ENCODE measurements at places on chromosomes 11 and 22.

- DNase-seq, result no peak
Measured at GRCh38 chr11:117701781-117702180, 95.2 kb downstream of the DSCAML1 start.

DNA sequence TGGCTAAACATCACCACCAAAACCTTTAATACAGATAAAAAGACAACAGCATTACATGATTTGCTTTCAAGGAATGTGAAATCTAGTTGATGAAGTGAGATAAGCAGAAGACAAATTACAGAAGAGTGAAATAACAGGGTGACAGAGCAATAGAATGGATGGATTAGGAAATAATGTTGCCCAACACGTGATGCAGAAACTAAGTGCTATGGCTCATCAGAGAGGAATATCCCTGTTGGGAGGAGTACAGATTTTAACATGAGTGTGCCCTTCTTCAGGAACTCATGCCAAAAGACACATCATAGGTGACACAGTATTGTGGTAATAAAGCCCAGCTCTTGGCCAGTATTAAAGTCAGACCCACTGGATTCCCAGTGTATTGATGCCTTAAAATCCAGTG is 176.6 kb upstream of the RAG2 start:
- no peak for DNase-seq

DNA sequence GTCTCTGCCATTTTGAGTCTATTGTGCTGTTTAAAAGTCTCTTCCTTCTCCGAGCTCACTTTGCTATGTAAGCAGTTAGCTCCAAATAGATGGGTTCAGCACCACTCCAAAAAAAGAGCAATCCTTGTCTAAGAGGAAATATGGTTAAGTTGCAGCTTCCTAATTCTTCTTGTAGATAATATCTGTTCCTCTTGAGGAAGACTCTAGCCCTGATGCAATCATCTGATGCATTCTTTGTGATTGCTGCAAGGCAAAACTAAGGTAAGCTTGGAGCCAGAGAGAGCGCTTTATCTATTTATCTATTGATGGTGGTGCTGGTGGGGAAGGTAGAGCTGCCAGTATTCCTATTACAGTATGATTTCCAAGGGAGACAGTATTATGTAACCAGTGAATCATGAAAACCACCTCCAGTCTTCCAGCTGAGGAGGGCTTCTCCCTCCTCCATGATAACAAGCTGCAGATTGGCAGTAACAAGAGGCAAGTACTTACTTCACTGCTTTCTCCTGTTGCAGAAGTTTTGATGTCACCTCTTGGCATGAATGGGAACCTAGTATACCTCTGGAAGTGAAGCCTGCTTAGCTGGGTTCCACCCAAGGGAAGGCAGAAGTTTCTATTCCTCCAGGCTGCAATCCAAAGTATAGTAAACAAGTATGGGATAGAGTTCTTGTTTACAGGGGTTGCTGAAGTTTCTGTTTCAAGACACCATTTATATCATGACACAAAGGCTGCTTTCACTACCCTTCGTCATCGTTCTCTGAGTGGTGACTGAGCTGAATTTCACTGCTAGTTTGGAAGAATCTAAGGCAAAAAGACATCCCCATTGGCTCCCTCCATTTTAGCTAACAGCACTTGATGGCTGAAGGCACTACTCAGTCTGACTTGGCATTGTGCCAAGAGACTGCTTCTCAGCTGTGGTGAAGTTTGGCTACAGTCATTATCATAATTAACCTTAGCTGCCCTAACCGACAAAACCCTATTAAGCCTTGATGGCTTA is 49.7 kb downstream of the FDX1 start:
- no peak for DNase-seq

DNA sequence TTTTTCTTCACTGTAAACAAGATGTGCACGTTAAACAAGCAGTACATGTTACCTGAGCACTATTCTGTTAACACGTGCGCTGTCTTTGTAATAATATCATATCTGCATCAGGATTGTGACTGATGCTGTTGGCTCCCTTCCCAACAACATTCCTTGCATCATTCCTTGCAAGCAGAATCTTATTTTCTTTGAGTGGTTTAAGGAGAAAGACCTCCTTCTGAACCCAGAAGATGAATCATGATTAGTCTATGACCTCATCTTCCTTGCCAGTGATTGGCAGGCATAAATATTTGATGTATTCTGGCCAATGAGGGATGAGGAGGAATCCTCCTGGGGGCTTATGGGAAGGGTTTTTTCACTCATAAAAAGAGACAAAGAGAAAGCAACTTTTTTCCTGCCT is 46.2 kb downstream of the C11orf71 start:
- DNase-seq, result no peak

DNA sequence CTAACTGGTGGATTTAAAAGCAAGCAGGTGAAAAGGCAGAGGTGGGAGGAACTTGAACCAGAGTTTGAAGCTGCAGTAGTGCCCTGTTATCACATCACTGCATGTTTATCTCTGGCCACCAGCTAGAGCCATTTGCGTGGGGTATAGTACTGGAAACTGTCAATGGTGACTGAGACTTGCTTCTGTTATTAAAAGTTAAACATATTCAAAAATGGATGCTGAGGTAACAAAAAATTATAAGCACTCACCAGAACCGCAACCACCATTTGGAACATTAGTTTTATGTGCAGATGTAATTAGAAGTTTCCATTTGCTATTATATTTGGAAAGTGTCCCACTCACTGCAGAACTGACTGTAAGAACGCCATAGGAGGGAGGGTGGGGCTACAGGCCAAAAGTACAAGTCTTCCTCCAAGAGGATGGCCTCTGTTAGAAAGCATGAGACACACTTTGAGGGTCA is 1.2 kb upstream of the CD59 start:
- no peak for DNase-seq

- DNase-seq, result peak; percentile 80
Measured at GRCh38 chr11:121575250-121575962, 122.6 kb upstream of the SORL1-AS1 start.

DNA sequence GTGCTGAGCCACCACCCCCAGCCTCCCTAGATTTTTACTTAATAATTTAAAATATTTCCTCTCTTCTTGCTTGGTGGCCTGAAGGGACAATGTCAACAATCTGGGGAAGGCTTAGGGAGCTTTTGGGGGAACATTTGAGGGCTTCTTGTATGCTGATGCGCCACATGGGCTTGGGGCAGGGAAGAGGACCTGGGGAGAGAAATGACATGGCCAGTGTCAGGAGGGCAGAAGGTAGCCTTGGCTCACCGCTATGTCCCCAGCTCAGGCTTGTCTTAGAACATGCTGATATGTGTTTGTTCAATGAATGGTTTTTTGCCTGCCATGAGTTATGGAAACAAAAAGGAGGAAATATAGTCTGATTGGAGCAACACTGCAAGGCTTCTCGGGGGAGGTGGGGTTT is 51.6 kb downstream of the ST14 start:
- DNase-seq, result peak; percentile 2

DNA sequence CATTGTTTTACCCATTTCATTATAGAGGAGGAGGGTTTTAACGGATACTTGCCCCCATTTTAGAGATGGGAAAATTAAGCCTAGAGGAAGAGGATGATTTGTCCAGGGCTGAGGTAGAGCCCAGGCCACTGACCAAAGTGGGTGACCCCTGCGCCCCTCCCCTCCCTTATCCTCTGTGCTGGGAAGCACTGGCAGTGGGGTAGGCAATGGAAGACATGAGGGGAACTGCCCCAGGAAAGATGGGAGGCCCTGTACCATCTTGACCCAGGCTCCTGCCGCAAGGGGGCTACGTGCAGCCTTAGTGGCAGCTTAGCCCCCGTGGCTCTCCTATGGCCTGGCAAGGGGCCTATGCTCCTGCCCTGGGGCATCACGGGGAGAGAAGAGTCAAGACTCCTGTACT is 76.4 kb upstream of the MYOD1 start:
- DNase-seq, result no peak

DNA sequence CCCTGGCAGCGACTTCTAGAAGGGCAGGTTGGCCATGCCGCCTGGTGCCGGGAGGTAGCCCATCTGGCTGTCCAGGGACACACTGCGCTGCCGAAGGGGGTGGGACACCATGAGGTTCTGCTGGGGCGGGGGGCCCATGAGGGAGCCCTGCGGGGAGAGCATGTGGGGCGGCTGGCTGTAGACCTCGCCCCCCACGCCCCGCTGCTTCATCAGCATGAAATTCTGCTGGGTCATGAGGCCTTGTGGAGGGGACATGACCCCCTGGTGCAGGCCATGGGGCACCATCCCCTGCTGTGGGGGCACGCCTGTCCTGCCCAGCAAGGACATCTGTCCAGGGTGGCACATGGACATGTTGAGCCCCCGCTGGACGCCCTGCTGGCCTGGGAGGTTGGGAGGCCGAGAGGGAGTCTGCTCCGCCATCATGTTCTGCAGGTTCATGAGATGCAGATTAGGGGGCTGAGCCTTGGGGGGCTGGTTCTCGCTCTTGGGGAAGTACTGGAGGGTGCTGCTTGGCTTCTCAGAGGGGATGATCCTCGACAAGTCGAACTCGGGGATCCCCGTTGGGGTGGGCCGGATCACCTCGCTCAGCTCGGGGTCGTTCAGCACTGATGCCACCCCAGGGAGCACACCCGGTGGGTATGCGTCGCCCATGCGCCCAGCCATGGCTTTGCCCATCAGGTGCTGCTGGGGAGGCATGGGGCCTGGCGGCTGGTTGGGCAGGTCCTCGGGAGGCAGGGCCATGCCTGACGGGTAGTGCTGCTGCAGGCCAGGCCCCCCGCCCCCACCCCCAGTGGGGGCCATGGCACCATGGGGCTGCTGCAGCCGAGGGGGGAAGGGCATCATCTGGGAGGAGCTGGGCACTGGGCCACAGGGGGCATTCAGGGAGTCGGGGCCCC is 15.0 kb downstream of the CXCR5 start:
- DNase-seq, result no peak

DNA sequence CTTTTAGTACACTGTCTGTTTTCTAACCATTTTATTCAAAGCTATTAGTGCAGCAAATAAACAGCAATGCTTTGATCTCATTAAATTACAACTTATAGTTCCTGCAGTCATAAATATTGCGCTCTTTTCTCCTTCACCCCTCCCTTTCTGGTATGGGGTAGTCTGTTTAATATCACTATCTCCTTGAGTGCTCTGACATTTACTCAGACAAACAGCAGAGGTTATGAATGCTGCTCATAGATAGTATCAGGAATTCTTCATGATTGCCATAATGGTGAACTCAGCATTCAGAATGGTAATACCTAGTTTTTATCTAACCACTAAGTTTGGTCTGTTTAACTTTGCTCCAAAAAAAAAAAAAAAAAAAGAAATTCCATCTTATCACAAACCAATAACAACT is 87.4 kb downstream of the EIF3M start:
- no peak for DNase-seq

GRCh38 chr22:36339171-36340065 is 48.3 kb downstream of the MYH9 start:
- no peak for DNase-seq

DNA sequence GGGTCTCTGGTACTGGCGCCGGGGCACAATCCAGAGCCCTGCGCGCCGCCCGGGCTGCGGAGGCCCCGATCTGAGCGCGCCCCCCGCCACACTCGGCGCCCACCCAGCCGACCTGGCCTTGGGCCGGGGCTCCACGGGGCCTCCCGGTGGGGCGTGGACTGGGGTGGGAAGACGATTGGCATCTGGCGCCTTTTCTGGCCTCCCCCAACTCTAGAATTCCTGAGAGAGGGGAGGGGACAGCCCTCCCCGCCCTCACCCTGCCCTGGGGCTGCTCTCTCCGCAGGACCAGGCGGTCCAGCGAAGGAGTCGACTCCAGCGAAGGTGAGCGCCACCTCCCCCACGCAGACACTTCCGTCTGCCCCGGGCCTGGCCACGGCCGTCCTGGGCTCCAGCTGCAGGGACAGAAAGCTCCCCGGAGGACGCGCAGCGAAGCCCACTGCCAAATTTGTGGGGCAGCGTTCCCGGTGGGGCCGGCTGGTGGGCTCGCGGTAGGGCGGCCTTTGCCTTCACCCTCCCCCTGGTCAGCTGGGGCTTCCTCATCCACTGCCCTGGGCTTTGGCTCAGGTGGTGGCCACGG is 593 bp downstream of the SSH3 start:
- no peak for DNase-seq

GRCh38 chr22:35736166-35736565 is 18.5 kb downstream of the APOL5 start:
- no peak for DNase-seq

- no peak for DNase-seq
Measured at GRCh38 chr22:30481711-30482110, 9.9 kb upstream of the SEC14L3 start.

DNA sequence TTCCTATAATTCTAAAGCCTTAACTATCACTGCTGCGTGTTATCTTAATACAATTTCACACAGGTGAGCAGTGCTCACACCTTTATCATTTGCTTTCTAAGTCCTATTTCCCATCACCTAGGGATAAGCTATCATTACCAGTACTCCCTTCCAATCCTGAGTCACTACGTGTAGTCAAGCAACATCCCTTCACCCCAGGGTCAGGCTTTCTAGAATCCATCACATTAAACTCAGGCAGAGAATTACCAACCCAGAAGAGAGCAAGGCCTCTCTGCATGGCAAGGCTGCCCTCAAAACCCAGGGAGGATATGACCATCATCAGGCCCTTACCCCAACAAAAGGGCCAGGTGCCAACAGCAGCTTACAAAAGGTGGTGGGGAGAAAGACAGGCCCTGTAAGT is 9.8 kb downstream of the PACSIN2 start:
- no peak for DNase-seq

GRCh38 chr22:40397396-40397795 is 27.0 kb downstream of the SGSM3 start:
- no peak for DNase-seq

GRCh38 chr22:49576241-49577141 is 251.2 kb downstream of the BRD1 start:
- DNase-seq, result peak; percentile 5

- DNase-seq, result peak; percentile 50
Measured at GRCh38 chr22:41382098-41382578, 396 bp downstream of the TEF start.

- DNase-seq, result no peak
Measured at GRCh38 chr22:31604746-31605705, 57.0 kb downstream of the PISD start.

DNA sequence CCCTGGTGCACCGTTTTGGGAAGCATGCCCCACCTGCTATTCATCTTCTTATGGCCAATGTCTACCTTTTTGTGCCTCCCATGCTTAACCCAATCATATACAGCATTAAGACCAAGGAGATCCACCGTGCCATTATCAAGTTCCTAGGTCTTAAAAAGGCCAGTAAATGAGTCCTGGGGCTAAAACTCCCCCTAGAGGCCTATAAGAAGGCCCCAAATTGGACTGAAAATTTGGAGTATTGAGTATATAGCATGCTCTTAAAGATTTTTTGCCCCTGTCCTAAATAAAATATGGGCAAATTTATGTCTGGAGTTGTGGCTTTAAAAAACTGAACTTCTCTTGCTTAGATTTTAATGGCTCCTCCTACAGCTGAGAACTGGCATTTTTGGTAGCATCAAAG is 6.6 kb downstream of the OR51M1 start:
- DNase-seq, result no peak

GRCh38 chr11:85094795-85095194 is 532.3 kb downstream of the DLG2 start:
- no peak for DNase-seq

DNA sequence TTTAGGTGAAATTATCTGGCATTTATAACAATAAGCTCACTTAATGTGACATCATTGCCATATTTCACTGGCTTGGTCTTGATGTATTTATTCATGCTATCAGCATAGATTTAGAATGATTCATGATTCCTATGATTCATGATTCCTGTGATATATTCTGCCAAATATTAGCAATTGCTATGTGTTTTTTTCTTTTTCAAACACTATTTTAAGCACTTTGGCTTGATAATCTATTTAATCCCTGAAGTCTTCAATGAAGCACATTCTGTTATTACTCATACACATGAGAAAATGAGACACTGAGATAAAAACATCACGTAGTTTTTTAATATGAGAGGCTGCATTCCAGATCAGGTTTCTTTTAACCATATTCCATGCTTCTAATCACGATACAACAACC is 78.5 kb downstream of the LUZP2 start:
- DNase-seq, result no peak
